ENCODE measurements at places on chromosomes 7 and 10.

- DNase-seq, result peak; percentile 73
Observed at GRCh38 chr10:114173921-114174694, at the start of gene CCDC186. Gene CCDC186, minus strand, starts transcription at chr10:114174203. Its CDS starts 10,935 bp downstream, at chr10:114163268.

GRCh38 chr10:71694567-71694968 is 25.0 kb downstream of the C10orf105 start:
- no peak for DNase-seq

- peak; percentile 11 for DNase-seq
Observed at GRCh38 chr7:12715372-12716133, 28.1 kb downstream of the ARL4A start.

DNA sequence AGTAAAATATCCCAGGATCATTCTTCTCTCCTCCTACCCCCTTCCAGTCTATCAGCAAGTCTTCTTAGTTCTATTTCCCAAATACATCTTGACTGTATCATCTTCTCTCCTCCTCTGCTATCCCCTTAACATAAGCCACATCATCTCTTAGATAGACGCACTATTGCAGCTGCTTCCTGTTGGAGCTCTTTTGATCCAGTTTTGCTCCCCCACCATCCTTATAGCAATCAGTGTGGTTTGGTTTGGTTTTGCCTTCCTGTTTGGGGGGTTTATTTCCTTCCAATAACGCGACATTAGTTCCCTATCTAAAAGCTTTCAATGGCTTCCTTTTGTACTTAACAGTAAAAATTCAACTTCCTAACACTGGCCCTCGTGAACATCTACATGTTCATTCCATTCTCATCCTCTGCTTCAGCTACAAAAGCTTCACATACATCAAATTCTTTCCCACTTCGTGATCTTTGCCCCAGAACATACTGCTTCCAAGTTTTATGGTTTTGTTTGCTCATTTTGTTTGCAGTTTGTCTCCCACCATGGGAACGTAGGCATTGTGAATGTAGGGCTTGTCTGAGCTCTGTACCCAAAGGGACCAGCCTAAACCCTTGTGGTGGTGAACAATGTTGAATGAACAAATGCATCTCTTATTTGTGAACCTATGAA is 33.7 kb upstream of the PLXDC2 start:
- no peak for DNase-seq

- DNase-seq, result no peak
Observed at GRCh38 chr7:139602143-139602722, 78.7 kb downstream of the CLEC2L start.
